Fibroblast of villous mesenchyme (primary cell): ENCODE measurements at places on chromosomes 3 and 15. TPM values are rescaled to one million over a fixed set of nuclear protein-coding genes. Genes with fewer than 3 reads are reported as not detected.

DNA sequence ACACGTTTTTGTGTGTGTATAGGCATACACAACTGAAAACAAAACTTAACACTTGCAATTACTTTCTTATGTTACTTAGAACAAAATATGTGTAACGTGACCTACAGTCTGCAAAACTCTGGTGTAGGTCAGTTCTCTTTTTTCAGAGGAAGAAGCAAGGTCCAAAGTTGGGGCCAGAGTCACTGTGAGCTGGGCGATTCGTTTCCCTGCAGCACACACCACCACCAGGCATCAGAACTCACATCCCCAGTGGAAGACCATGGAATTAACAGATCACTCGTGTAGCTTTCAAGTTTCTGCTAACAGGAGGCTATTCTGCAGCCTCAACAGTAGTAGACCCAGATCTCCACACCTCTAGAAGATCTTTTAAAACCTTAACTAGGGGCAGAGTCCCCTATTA, 25.8 kb downstream of the ANP32A start:
- peak; percentile 14 for DNase-seq

The CFAP92 gene
- total RNA-seq = under 0.01 TPM in 1 of 2 replicates, not detected in the other

DNA sequence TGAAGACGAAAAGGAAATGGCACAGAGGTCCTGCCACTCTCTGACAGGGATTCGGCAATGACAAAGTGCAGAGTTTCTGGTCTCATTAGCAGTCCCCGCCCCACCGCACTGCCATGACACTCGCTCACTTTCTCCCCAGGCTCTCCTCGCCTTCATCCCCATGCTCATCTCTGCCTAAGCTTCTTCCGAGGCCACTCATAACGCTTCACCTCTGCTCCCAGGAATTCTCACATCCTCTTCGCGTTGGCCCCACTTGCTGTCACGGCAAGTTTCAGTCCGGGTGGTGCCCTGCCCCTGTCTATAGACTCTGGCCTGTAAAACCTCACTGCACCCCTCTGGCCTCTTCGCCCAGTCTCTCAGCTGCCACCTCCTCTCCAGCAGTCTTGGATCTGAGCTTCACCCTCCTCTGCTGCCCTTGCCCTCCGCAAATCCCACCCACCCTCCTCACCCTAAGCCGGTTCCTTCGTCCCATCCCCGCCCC, 654 bp downstream of the RUBCN start:
- DNase-seq = no peak

DNA sequence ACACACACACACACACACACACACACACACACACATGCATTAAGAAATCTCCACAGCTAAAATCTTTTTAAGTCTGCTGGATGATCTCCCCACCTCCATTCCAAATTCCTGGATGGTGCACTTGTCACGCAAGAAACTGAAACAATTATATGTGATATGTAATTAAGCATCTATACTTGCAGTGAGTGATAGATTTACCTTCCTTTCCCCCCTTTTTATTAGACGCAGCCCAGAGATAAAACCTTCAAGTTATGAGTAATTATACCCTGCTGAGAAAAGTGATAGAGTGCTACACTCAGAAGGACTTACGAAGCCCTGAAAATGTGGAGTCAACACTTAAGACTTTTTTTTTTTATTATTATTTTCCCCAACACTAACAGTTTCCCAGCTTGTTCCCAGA, 255.2 kb downstream of the LSAMP start:
- peak; percentile 10 for DNase-seq

DNA sequence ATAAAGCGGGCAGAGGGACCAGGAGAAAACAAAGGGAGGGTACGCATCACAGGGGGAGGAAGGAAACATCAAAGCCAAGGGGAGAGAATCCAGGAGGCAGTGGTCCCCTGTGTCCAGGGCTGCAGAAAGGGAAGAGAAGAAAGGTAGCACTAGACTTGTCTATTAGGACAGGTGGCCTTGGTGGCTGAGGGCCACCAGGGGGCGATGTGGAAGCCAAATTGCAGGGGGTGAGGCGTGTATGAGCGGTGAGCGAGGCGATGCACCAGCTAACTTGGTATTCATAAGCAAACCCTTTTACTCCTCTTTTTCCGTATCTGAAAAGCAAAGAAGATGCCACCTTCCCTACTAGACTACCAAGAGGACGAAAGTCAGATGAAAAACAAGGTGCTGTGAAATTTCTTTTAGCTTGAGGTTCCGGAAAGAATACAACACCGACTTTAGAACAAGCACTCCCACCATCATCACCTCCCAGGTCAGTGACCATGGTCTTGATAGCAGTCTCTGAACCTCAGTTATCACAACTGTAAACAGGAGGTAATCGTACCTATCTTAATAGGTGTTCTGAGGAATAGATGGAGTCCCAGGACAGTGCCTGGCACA, 654.4 kb upstream of the ADAMTS9 start:
- DNase-seq = peak; percentile 48

The WWTR1 gene
- total RNA-seq = 37.6 and 47.7 TPM in 2 replicates

DNA sequence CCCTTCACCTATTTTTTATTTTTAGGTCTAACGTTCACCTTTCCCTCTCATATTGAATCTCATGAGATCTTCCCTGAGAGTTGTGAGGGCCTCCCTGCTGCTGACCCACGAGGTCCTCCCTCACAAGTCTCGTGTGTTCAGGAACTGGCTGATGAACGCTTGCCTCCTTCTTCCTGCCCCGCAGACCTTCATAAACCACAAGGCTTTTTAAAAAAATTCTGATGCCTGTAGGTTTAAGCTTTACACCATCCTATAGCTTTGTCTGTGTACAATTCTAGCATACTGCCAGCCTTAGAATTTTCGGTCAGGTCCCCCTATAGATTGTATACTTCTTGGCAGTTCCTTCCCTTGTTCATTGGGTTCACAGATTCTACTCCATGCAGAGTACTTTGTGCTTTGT, 50.5 kb downstream of the CHST2 start:
- no peak for DNase-seq

GRCh38 chr15:59587085-59587826, 24.3 kb upstream of the GCNT3 start:
- no peak for DNase-seq

The SENP5 gene
- 41.2 and 63.9 TPM in 2 replicates for total RNA-seq

- DNase-seq = no peak
Measured at GRCh38 chr3:177604181-177604580, 406.9 kb upstream of the TBL1XR1 start.

GRCh38 chr15:99438224-99438585, 127.6 kb upstream of the MEF2A start:
- DNase-seq = no peak

The HIGD2B gene
- 0.32 and 0.43 TPM in 2 replicates for total RNA-seq

- DNase-seq = peak; percentile 81
Measured at GRCh38 chr3:99808163-99808794, 9.4 kb upstream of the CMSS1 start.

DNA sequence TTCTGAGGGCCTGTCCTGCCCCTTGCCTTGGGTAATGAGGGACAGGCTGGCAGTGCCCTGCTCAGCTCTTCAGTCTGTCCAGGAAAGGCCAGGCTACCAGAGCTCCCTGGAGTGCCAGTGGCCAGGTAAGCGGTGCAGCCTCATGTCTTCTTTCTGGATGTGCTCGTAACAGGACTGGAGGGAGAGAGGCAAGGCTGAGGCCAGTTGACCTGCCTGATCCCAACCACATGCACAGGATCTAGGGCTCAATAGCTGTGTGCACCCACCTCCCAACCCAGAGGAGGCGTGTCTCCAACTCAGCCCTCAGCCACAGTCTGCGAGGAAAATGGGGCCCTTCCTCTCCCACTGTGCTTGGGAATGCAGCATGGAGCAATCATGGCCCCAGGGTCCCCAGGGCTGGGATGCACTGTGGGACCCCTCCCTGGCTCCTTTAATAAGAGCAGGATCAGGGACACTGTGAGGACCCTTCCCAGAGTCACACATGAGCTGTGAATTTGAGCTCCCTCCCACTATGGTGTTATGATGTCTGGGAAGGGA, 22.5 kb downstream of the ALS2CL start:
- no peak for DNase-seq

DNA sequence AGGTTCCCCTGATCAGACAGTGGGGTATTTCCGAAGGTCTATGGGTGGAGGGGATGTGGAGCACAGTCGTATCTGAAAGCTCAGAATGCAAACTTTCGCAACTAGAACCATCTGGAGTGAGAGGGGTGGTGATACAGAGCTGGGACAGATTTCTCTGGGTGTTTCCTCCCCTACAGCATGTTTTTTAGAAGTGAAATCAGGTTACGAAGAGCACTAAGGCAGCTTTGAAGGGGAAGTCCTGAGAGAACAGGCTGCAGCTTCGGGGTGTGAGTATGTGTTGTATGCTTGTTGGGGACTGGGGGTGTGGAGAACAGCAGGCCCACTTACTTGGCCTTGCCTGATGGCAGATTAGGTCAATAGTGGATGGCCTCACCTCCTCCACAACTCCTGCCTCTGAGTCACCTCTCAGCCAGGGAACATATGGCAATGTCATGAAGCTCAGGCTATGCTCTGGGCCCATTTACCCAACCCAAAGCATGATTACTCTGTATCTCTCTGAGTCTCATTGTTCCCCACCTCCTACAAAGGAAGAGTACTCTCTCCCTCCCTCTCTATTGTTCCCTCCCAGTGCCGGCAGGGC, 107.2 kb upstream of the RASGRP1 start:
- peak; percentile 26 for DNase-seq

The TMEM212 gene
- not detected in 2 replicates for total RNA-seq

DNA sequence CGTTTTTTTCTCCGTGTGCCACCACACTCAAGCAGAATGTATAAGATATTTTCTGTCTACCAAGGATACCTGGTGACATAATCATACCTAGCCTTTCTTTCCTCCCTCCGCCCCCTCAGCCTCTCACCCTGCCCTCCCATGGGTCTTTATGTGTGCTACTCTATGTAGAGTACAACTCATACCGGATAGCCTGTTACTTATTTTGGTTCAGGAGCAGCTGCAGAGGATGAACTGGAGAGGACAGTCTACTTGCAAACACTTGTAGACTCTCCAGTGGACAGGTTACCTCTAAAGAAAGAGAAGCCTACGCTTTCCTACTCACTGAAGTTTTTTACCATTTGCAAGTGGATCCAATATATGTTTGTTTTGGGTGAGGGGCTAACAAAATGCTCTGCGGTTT, 345.9 kb upstream of the TPRG1 start:
- no peak for DNase-seq
